HFF-Myc (cell line): ENCODE measurements at places on chromosomes 12 and 14.

DNA sequence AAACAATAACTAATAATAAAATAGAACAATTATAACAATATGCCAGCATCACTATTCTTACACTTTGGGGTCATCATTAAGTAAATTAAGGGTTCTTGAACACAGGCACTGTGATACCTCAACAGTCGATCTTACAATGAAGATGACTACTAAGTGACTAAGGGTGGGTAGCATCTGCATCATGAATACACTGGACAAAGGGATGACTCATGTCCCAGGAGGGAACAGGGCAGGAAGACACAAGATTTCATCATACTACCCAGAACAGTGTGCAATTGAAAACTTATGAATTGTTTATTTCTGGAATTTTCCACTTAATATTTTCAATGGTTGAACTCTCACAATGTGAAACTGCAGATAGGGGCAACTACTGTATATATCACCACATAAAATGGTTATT, 19.7 kb downstream of the TSPAN19 start:
- peak; percentile 72 for DNase-seq

GRCh38 chr12:1858456-1858855, 38.1 kb downstream of the LRTM2 start:
- no peak for DNase-seq

DNA sequence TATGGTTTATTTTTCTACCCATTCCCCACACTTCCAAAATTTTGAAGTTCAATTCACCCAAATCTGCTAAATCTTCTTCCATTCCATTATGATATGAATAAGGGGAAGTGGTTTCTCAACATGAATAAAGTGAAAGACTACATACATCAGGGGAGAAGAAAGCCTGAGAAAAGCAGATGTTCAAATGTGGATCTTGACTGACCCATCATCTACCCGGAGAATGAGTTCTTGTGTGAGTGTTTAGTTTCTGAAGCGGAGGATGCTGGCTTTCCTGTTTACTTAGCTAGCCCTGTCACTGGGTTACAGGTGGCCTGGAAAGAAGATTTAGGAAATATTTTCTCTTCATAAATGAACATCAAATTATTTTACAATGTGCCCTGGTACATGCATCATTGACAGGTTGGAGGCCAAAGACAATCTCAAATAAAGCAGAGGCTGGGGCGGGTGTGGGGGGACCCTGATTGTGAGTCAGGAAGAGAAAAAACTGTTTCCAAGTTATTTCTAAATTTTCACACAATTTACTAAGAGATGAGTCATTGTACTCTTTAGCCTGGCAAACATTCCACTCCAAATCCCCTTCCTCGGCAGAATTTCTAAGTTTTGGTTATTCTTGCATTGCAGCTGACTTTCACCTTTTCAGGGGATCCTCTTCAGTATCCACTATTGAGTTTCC, 135.6 kb downstream of the SLC25A21 start:
- DNase-seq, result no peak

GRCh38 chr12:21987755-21988154, 46.5 kb upstream of the ABCC9 start:
- no peak for DNase-seq

- no peak for DNase-seq
Observed at GRCh38 chr12:39835517-39836489, 216.2 kb upstream of the ABCD2 start.

GRCh38 chr12:75592638-75593335, 81.4 kb upstream of the KRR1 start:
- DNase-seq, result no peak

DNA sequence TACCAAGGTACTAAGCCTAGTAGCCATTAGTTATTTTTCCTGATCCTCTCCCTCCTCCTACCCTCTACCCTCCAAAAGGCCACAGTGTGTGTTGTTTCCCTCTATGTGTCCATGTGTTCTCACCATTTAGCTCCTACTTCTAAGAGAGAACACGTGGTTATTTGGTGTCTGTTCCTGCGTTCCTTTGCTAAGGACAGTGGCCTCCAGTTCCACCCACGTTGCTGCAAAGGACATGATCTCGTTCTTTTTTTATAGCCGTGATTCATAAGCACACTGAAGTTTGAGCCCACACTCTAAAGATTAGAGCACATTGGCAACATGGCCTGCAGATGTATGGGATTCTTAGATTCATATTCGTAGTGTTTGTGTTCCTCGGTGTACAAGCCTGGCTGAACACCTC, 8.1 kb upstream of the STX2 start:
- DNase-seq, result peak; percentile 49

DNA sequence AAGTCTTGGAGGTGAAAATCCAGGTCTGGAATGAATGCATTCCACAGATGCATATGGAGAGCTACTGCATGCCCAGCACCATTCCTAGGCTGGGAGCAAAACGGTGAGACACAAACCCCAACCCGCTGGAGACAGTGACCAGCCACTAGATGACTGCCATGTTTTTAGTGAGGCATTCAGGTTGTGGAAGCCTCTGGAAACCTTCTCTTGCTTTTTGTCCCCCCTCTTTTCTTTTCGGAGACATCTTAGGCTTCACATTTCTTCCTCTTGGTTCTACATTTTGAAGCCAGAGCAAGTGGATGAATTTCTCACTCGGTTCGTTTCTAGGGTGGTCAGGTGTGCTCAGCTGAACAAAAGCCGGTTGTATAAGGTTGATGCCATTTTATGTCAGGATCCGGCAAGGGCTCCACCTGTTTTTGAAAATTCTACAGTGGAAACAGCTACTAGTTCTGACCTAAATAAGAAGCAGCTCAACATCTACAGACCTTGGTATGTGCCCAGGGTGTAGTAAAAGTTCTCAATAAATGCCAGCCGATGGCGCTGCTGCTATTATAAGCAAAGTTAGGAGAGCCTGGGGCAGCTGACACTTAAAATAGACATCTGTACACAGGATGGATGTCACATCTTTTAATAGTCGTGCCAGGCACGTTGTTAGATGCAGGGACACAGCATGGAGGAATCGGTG, 1.8 kb upstream of the ZNF839 start:
- DNase-seq, result no peak

DNA sequence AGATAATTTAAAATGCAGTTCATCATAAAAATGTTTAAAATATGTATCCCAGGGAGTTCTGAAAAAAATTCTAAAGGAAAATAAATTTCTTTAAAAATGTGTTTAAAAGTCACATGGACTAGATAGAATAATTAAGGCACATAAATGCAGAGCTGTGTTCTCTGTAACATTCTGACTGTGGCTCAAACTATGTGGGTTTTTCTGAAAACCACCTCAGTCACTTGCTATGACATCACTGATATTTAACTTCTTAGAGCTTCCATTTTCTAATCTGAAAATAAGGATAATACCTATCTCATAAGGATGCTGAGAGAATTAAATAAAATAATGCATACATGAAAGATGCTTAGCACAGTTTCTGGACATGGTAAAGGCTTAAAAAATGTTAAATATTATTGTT, 107.3 kb downstream of the SLC41A2 start:
- DNase-seq, result no peak

- DNase-seq, result no peak
Observed at GRCh38 chr12:128879898-128880764, 26.9 kb downstream of the GLT1D1 start.

GRCh38 chr12:110637869-110638441, 24.0 kb downstream of the TCTN1 start:
- no peak for DNase-seq

GRCh38 chr14:29446971-29447370, 480.7 kb downstream of the PRKD1 start:
- no peak for DNase-seq

DNA sequence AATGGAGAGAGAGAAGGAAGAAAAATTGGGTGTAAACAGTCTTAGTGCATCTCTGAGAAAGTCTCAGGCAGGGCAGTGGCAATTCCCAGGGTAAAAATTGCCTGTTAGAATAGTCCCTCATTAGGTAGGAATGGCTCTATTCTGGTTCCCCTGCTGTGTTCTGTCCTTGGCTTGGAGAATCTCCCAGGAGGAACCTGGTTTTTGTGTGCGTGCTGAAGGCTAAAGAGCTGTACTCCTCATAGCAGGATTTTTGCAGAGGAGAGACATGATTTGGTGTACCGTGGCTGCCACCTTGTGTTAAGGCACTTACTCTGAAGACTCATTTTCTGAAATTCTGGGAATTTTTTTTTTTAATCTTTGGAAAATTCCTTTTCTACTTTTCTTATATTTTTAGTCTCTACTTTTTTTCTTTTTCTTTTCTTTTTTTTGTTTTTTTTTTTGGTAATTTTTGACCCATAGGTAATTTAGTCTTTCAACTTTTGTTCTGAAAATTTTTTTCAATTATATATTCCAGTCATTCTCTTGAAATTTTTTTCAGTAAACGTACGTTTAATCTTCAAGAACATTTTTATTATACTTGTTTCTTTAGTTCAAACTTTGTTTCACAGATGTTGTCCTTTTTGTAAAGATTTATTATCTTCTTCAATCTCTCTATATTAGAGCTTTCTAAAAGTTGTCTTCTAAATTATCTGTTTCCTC, 63.8 kb downstream of the FBXO33 start:
- peak; percentile 64 for DNase-seq

- no peak for DNase-seq
Observed at GRCh38 chr14:59509101-59509500, 24.8 kb downstream of the JKAMP start.

- no peak for DNase-seq
Observed at GRCh38 chr12:122042910-122043309, 21.2 kb downstream of the BCL7A start.

GRCh38 chr12:96396914-96397313, 3.3 kb downstream of the CDK17 start:
- no peak for DNase-seq

DNA sequence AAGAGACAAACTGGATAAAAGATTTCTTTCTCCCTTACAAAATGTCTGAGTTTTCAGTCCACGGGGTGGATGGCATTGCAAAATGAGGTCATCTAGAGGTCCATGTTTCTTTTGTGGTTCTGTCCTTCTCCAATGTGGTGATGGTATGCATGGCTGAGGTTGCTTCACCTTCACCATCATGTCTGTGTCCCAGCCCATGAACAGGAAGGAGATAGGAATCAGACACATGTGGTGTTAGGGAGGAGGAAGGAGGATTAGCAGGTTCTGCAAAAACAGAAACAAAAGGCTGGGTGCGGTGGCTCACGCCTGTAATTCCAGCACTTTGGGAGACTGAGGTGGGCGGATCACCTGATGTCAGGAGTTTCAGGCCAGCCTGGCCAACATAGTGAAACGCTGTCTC, 11.0 kb upstream of the AEBP2 start:
- DNase-seq, result no peak

- no peak for DNase-seq
Observed at GRCh38 chr14:76863724-76864407, 37.7 kb downstream of the LRRC74A start.

- no peak for DNase-seq
Observed at GRCh38 chr12:58576081-58576480, 344.2 kb downstream of the LRIG3 start.

- peak; percentile 25 for DNase-seq
Observed at GRCh38 chr14:72420749-72421474, 473.0 kb downstream of the DPF3 start.

GRCh38 chr12:118145113-118145797, 9.3 kb downstream of the PEBP1 start:
- no peak for DNase-seq

GRCh38 chr14:65574611-65575010, 162.1 kb downstream of the FUT8 start:
- DNase-seq, result no peak

DNA sequence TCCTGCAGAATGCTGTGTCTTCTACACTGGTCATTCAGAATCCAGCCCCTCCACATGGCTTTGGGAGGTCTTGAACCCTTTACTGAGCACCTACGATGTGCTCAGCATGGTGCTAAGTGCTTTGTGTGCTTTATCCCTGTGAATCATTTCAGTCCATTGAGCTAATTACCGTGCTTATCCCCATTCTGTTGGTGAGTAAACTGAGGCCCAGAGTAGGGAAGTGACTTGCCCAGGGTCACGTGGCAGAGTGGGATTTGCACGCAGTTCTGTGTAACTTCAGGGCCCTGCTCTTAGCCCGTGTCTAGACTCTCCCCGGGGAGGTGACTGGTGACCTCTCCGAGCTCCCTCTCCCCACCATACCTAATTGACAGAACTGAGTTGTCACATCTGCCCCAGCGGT, 27.4 kb downstream of the MVK start:
- no peak for DNase-seq

GRCh38 chr12:57127101-57127725, 1.1 kb upstream of the LRP1 start:
- no peak for DNase-seq
